Foreskin fibroblast (primary cell): ENCODE measurements at places on chromosomes 4 and X.

- no peak for DNase-seq
Measured at GRCh38 chrX:50638123-50638522, 167.5 kb upstream of the DGKK start.

DNA sequence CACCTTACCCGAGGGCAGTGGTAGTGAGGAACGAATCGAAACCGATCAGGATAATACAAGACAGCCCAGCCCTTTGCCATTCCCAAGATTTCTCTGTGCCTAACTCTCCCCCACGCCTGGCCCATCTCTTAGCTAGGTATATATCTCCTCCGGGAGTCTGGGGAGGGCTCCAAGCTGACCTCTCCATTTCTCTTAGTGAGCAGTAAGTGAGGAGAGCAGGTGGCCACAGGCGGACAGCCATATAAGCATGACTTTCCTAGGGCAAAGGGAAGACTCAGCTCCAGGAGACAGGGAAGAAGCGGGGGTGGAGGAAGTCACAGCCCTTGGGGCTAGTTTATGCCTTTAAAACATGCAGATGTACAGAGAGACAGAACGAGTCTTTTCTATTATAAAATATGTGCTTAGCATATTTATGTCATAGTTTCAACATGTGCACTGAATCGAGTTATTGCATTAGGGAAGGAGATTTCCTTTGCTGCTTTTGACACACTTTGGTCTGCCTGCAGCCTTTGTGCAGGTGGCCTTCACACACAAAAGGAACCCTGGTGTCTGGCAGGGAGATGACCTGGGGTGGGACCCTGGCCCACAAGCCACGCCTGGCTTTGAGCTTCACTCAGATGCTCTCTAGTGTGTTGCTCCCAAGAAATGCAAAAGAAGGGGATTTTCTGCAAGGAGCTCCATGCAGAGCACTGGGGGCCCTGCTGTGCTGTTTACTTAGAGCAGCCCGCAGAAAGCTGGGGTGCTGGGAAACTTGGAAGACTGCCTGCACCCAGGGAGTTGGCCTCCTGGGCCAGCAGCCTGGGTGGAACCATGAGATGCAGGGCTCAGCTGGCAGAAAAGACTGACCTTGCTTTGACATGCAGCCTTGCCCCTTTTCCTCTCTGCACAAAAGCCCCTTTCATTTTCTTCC is 613.3 kb downstream of the BCOR start:
- no peak for DNase-seq

DNA sequence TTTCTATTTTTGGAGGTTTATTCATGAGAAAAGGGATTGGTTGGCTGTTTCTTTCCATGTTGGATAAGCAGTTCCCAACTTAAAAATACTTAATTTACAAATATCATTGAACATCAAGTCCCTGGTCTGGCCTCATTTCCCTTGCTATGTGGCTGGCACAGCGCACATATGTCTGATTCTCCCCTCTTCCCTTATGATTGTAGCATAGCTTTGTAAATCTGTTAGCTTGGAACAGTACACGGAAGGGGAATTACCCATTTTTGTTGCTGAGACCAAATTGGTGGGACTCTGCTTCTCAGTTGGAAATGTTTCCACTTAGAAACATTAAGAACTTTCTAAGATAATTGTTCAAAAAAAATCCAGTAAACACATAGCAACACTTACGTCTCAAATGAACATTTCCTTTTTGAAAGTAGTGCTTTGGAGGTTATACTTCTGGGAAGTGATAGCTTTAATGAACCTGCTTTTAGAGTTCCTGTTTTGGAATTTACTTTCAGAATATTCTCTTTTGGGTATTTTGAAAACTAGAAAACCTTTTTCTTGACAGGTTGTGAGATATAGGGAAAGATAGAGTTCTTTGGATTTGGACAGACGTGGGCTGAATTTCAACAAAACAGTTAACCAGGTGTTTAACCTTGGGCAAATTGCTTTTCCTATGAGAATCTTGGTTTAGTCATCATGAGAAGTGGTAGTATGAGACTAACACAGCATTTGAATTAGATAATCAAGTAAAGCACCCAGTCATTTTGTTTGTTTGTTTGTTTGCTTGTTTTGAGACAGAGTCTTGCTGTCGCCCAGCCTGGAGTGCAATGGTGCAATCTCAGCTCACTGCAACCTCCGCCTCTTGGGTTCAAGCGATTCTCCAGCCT is 47.3 kb downstream of the STIM2 start:
- DNase-seq, result no peak

DNA sequence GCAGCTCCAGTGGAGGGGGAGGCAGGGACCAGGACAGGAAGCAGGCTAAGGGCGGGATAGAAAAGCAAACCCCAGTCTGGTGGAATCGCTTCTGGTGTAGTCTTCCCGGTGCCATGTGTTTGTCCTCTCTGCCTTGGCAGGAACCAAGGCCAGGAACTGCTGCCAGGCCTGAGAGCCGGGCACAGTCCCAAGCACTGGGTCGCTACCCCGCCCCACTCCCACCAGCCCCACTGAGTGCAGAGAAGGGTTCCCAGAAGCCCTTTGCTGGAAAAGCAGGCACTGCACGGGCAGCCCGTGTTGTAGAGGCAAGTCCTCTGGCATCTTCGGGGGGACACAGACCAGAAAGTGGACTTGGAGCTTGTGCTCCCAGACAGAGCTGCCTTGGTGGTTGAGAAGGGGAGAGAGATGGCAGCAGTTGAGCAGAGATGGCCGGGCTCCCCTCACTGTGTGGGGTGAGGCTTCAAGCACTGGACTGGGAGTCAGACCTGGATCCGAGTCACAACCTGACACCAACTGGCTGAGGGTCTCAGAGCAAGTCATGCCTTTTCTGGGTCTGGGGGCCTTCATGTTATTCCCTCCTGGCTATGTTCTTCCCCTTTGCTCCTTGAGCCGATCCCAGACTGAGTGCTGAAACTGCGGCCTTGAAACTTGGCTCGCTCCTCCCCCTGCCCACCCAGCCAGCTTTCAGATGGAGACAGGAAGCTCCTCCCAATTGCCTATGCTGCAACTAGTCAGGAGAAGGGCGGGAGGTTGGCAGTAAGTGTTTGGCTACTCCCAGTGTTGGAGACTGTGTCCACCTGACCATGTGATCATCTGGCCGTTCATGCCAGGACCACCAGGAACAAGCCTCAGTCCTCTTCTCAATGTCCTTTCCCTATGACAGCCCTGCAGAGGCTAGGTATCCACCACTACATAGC is 59.7 kb upstream of the MTM1 start:
- no peak for DNase-seq

GRCh38 chr4:185738038-185738552 is 73.9 kb downstream of the SORBS2 start:
- peak; percentile 23 for DNase-seq

- DNase-seq, result no peak
Measured at GRCh38 chrX:131895807-131896206, 127.3 kb upstream of the STK26 start.

DNA sequence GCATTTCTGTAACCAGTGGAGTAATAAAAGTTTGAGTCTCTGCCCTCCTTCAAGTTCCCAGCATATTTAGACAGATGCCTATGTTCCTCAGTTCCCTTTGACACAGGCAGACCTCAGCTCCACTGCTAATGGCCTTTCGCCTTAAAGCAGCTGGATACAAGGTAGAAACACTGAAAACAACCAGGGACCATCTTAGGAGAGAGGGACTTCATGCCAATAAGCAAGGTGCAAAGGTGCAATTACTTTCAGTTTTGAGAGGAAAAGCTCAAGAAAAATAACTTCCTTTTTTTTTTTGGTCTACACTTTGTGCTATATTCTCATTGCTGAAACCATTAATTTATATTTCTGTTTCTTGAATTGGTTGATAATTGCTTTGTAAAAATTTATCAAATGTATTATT is 781.9 kb upstream of the GALNTL6 start:
- no peak for DNase-seq

DNA sequence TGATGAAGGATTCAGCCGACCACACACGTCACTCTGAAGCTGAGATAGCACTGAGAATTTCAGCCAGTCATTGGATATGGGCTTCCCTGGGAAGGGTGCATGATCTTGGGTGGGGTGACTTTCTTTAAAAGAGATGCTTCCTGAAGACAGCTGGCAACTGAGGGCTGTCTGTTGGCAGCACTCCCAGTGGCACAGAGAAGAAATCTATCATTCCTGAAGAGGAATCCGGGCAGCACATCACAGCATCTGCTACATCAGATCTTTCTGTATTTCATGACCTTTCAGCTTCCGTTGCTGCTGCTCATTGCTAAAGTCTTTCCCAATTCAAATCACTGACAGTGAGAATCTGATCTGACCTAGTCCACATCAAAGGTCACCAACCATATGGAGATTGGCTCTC is 193.8 kb upstream of the RBPJ start:
- peak; percentile 50 for DNase-seq

DNA sequence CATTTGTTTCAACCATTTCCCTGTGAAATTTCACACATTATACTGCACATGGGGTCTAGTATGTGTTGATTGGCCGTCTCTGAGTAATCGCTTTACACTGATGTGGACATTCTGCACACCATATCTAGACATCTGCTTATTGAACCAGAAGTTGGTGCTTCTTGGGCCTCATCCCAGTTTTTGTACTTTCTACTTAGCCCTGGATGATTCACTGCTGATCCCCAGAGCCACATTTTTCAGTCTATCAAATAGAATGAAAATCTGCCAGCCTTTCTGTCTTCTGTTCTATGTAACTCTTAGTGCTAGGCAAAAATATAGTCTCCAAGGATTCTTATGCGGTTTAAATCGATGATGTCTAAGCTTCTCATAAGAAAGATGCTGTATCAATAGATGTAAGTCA is 40.5 kb upstream of the RELL1 start:
- DNase-seq, result peak; percentile 47

DNA sequence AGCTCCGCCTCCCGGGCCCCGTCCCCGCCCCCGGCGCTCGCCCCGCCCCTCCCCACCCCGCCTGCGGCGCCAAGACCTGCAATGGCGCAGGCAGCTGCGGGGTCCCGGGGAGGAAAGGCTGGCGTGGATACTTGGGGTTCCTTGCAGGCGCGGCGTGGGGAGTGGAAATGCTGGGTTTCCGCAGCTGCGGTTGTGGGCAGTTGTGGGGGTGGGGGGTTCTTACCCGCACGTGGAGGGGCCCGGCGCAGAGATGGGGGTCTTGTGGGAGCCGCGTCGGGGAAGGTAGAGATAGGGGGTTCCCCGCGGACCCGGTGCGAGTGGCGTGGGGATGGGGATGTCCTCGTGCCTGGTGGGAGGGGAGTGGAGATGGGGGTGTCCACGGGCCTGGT is 680 bp upstream of the ASMTL start:
- peak; percentile 77 for DNase-seq

GRCh38 chr4:147753047-147753446 is 21.2 kb downstream of the ARHGAP10 start:
- DNase-seq, result no peak

DNA sequence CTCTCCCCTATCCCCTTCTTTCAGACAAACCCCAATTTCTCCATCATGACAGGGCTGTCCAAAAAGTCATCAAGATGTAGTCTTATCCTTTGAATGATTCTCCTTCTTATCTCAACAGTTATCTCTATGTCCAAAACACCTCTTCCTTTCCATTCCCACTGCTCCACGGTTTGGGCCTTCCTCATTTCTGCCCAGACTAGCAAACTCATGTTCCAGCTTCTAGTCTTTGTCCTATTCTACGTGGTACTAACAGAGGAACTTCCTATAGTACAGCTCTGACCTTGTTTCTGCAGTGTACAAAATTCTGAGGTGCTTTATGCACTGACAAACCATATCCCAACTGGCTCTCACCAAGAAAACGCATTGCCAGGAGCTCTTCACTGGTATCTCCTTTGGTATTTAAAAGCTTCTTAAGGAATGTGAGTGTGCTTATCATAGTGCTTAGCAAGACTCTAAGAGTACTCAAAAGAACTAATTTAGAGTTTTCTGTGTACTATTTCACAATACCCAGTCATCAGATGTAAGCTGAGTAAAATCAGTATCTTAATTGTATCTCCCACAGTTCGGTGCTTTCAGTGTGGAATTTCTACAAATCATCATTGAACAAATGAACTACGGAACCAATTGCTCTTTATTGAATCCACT is 65.5 kb downstream of the MAML3 start:
- DNase-seq, result no peak

DNA sequence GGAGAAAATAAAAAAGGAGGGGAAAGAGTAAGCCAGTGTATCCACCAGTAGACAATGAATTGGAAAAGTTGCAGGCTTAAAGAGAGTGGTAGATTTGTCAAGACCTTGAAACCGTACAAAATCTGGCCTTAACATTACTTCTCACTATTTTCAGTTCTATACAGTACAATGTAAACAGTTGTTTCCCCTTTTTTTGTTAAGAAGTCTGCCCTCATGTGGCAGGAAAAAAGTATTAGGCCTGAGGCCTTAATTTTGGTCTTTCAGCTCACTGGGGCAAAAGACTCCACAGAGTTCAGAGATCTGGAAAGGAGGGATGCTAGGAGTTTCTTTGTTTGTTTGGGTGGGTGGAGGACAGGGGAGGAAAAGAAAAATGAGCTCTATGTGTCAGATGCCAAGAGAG is 92.8 kb upstream of the CCDC160 start:
- no peak for DNase-seq

- no peak for DNase-seq
Measured at GRCh38 chrX:6095469-6095868, 133.2 kb downstream of the NLGN4X start.

GRCh38 chr4:1907848-1908525 is 36.8 kb downstream of the NSD2 start:
- no peak for DNase-seq

DNA sequence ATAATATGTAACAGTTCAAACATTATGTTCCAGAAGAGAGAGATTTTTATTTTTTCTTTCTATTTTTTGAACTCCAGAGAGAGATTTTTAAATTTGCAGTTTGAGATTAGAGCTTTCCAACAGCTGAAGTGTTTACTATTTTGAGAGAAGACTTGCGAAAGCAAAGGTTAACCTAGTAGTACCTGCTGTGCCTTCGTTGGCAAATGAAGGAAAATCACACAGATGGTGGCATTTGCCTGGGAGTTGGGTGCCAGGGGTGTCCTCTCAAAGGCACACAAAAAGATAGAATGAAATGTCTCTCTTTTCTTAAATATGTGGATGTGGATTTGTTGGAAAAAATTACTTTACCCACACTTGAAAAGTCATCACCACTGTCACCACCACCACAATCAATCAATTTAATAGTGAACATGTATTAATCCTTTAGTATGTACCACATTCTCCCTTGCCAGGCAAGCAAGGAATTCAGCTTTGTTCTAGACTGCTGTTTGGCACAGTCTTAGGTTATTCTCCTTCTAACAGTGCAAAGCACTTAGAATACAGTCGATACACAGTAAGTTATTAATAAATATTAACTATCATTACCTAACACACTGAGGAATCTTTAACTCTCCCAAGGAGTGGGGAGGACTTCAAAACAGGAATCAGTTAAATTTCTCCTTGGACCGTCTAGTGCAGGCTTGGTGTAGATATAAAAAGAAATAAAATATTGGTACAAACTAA is 838.2 kb upstream of the FTHL17 start:
- no peak for DNase-seq

GRCh38 chrX:143437439-143437838 is 79.8 kb downstream of the SPANXN3 start:
- no peak for DNase-seq

- DNase-seq, result no peak
Measured at GRCh38 chr4:80413086-80413485, 77.6 kb downstream of the CFAP299 start.
